Activated CD4-positive, alpha-beta T cell treated with anti-CD3 and anti-CD28 coated beads, Interleukin-2, amount 10 ng/mL, durations not matched to agents 24 days and 14 days (primary cell): ENCODE measurements at places on chromosomes 1 and 21.

DNA sequence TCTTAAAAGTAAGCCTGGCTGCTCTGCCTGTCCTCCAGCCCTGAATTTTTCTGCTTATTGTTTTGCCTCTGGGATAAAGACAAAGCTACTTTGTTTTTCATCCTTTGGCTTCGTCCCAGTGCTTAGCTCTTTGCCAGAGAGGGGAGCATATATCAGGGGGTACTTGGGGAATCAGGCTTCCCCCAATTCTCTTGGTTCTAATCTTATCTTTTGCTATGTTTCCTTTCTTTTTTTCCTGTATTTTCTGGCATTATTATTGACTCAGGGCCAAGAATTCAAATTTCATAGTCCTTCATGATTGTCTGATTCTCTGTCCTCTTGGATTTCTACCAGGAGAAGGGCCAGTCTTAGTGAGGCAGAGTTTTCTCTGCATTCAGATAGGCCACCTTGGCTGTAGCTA lies 51.2 kb downstream of the GIPC2 start:
- no peak for DNase-seq
- H3K4me1 ChIP-seq: no peaks in the 10 kb centered on the region
- peaks cover 19% of the 10 kb centered on the region for H3K27me3 ChIP-seq
- no peak overlapping the region for H3K27ac ChIP-seq
- no peaks in the 10 kb centered on the region for H3K36me3 ChIP-seq
- no peak overlapping the region for H3K4me3 ChIP-seq

DNA sequence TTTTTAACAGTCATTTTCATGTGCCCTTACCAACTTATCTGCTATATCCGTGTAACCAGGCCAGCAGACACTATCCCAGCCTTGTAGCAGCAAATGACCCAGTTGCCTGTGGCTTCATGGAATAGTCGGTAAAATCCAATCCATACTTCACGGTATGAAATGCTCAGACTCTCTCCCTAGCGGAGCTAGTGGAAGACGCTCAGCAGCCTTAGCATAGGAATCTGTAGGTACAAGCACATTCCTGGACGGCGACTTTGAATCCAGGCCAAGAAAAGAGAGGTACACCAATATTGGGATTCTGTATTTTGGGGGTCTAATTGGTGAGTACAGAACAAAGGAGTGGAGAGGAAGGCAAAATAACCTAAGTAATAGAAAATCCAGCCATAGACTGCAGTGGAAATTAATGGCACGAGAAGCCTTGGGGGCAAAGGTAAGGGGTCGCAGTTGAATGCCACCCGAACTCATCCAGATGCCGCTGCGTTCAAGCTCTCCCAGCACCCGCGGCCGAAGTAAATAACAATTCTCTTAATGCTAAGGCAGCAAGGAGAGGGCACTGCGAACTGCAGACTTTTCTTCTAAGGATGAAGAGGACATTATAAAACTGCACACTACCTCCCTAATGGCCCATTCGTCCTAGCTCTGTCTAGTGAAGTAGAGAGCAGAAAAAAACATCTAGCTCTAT lies 17.7 kb upstream of the TBX15 start:
- H3K4me1 ChIP-seq: peaks cover 11% of the 10 kb centered on the region
- no peak overlapping the region for H3K4me3 ChIP-seq
- peaks cover 8% of the 10 kb centered on the region for H3K36me3 ChIP-seq
- peak overlapping the region; percentile 61 for H3K27ac ChIP-seq

DNA sequence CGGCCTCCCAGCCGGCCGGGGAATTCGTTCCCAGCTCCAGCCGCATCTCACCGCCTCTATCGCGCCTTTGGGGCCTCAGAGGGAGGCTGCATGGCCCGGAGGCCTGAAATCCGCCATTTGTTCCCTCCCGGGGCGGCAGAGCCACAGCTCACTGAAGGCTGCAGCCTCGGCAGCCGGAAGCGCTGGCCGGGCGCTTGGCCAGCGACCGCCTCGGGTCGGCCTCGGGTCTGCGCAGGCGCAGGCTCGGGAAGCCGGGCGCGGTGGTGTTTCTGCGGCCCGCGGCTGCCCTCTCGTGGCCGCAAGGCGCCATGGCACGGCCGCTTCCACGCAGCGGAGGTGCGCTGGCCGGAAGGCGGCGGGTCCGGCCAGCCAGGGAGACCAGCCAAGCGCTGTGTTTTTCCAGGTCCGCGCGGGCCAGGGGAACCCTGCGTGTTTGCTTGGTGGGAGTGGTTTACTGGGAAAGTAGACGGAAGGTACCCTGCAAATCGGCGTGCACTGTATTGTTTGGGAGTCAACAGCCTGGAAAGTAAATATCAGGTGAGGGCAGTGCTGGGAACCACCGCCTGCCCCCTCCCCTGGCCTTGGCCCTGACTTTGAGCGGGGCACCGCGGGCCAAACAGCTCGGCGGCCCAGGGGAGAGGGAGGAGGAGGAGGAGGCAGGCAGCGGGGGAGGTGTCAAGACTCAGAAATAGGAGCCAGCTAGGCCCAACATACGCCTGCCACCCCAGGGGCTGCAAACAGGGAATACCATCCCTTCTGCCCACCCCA lies 52.7 kb upstream of the CD34 start:
- peak overlapping the region; percentile 84 for H3K4me3 ChIP-seq
- H3K36me3 ChIP-seq: no peaks in the 10 kb centered on the region
- peaks cover 42% of the 10 kb centered on the region for H3K27me3 ChIP-seq
- H3K27ac ChIP-seq: no peak overlapping the region
- H3K4me1 ChIP-seq: peaks cover 12% of the 10 kb centered on the region

DNA sequence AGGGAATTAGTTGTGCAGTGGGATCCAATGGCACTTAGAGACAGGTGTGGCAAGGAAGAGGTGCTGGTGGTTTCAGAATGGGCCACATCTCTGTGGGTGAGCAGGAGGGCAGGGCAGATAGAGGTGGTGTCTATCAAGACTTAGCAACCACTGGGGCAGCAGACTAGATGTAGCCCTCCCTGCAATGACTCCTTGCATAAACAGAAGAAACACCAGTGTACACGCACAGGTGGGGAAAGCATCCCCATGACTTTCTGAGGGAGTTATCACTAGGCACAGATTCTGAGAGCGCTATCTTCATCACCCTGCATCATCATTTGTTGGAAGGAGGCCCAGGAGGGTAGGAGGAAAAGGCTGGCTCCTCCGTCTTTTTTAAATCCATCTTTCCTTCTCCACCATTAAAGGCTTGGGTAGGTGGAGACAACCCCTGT lies 58.4 kb downstream of the PLXNA2 start:
- H3K4me3 ChIP-seq: no peak overlapping the region
- no peak overlapping the region for H3K27ac ChIP-seq
- peaks cover 8% of the 10 kb centered on the region for H3K4me1 ChIP-seq
- no peak for DNase-seq
- peaks cover 15% of the 10 kb centered on the region for H3K27me3 ChIP-seq

DNA sequence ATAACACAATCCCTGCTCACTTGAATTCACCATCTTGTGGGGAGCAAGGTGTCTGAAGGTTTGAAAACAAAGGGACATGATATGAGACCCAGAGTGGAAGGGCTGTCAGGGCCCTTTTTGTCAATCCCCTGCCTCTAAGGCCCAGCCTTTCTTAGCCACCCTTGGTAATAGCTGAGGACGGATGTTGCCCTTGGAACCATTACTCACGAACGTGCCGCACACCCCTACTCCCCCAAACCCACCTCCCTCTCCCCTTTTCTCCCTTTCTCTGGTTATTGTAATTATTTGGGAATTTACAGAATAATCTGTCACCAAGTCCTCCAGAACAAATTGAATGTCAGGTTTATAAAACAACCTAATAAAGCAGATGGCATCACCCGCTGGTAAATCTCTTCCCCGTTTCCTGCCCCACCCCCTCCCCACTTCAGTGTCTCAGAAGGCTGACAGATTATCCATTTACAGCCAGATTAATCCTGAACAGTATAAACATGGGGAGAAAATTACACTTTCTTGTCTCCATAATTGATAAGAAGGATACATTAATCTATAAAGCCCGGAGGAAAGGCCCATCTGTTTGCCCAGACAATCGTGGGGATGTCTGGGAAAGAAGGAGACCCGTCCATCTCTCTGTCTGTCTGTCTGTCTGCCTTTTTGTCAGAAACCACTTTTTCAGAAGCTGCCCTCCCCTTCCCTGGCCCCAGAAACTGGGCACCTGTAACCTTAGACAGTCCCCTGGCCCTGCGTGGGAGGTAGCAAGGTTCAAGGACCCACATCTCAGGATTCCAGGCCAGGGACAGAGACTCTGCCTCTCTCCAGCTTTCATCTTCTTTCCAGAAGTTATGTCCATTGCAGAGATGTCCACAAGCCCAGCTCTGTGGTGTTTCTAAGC lies 60.6 kb upstream of the CD34 start:
- DNase-seq: no peak
- H3K4me1 ChIP-seq: no peaks in the 10 kb centered on the region
- H3K36me3 ChIP-seq: no peaks in the 10 kb centered on the region

GRCh38 chr1:215651867-215652266 lies 84.8 kb downstream of the KCTD3 start:
- no peak overlapping the region for H3K27ac ChIP-seq
- no peak overlapping the region for H3K4me3 ChIP-seq
- no peaks in the 10 kb centered on the region for H3K36me3 ChIP-seq
- no peaks in the 10 kb centered on the region for H3K4me1 ChIP-seq
- no peaks in the 10 kb centered on the region for H3K27me3 ChIP-seq

- H3K27ac ChIP-seq: peak overlapping the region; percentile 65
- H3K36me3 ChIP-seq: peaks cover 41% of the 10 kb centered on the region
- no peak overlapping the region for H3K4me3 ChIP-seq
- H3K27me3 ChIP-seq: no peaks in the 10 kb centered on the region
- H3K4me1 ChIP-seq: peaks cover 46% of the 10 kb centered on the region
- DNase-seq: no peak
These were observed 17.4 kb downstream of the TNFRSF1B start for GRCh38 chr1:12184008-12184681.

GRCh38 chr1:217881607-217882332 lies 250.6 kb downstream of the SPATA17 start:
- no peak for DNase-seq
- no peak overlapping the region for H3K27ac ChIP-seq
- no peaks in the 10 kb centered on the region for H3K27me3 ChIP-seq
- no peak overlapping the region for H3K4me3 ChIP-seq

DNA sequence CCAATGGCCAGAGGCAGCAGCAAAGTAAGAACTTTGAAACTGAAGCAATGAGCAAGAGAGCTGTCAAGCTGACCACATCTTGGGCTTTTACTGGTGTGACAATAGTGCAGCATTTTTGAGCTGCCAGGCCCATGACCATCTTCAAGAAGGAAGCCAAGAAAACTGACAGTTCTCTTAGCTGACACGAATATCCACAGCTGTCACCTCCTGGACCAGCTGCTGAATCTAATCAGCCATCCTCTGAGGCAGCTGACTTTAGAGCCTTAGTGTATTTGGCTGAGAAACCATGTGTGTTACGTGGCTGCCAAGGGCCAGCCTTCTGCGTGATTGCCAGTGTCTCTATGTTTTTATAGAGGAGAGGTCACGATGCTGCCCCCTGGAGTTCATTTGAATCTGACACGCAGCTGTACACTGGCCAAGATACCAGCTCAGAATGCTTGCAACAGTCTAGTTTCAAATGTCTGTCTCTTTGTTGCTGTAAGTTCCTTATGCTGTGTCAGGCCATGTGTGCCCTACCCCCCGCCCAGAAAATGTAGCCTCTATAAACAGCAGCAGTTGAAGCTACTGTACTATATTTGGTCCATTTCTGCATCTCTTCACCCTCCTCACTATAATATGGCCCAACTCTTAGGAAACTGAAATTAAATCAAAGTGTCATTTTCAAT lies 39.7 kb downstream of the PALMD start:
- H3K27me3 ChIP-seq: peaks cover 8% of the 10 kb centered on the region
- H3K4me3 ChIP-seq: no peak overlapping the region
- peak; percentile 77 for DNase-seq
- no peaks in the 10 kb centered on the region for H3K36me3 ChIP-seq
- no peak overlapping the region for H3K27ac ChIP-seq
- H3K4me1 ChIP-seq: no peaks in the 10 kb centered on the region

DNA sequence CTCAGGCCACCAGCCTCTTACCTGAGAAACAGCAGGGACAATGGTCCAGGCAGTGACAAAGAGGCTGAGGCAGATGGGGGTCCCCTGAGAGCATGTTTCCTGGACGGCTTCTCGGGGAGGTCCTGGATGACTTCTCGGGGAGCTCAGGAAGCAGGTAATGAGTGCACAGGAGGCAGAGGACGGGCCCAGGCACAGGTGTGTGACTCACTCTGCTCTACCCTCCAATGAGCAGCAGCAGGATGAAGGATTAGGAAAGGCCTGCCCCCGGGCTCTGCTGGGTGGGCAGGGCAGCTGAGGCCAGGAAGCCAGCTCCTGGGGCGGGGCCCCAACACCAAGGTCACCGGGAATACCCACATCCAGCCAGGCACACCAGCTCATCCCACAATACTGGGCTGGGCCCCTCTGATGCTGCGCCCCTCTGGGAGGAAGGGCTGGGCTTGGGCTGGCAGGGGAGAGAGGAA lies 17.2 kb upstream of the PTAFR start:
- no peak overlapping the region for H3K27ac ChIP-seq
- peaks cover 9% of the 10 kb centered on the region for H3K27me3 ChIP-seq
- no peak overlapping the region for H3K4me3 ChIP-seq
- H3K36me3 ChIP-seq: peaks cover 26% of the 10 kb centered on the region
- H3K4me1 ChIP-seq: peaks cover 20% of the 10 kb centered on the region

GRCh38 chr1:40183055-40183710 lies 22.0 kb downstream of the RLF start:
- H3K27ac ChIP-seq: peak overlapping the region; percentile 10
- H3K4me3 ChIP-seq: no peak overlapping the region
- H3K36me3 ChIP-seq: peaks cover 27% of the 10 kb centered on the region

GRCh38 chr1:39538531-39539251 lies 37.9 kb downstream of the PABPC4 start:
- no peak overlapping the region for H3K4me3 ChIP-seq
- DNase-seq: no peak
- H3K36me3 ChIP-seq: peaks cover 19% of the 10 kb centered on the region
- peaks cover 2% of the 10 kb centered on the region for H3K4me1 ChIP-seq
- H3K27ac ChIP-seq: peak overlapping the region; percentile 36
- H3K27me3 ChIP-seq: no peaks in the 10 kb centered on the region

DNA sequence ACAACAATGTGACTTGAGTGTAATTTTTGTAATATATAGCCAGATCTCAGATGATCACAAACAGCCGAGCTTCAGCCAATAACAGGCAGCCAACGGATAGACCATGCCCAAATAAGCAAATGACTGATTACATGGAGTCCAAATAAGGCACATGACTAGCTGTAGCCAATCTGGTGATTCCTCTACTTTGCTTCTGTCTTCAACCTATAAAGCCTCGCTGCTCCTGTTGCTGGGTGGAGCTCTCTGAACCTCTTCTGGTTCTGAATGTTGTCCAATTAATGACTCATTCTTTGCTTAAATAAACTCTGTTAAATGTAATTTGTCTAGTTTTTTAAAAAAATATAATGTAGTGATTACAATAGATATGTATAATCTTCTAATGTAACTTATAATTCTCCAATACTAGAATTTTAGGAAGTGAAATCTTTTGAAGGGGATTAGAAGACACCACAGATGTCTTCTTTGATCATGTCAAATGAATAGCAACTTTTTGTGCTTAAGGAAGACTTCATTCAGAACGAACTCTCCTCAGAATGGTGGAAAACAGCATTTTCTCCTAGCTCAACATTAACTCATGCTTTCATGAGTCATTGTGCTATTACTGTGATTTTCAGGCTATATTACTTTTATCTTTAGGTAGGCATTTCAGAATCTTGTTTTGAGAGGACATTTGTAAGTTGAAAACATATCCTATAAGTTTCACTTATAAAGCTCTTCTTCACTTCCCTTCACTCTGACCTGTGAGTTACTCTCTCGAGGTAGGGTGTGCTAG lies 857.8 kb upstream of the B3GALT2 start:
- no peak for DNase-seq
- H3K27me3 ChIP-seq: no peaks in the 10 kb centered on the region
- peaks cover 1% of the 10 kb centered on the region for H3K36me3 ChIP-seq
- H3K4me3 ChIP-seq: no peak overlapping the region
- peaks cover 9% of the 10 kb centered on the region for H3K4me1 ChIP-seq

- H3K27ac ChIP-seq: peak overlapping the region; percentile 89
- H3K4me1 ChIP-seq: peaks cover 7% of the 10 kb centered on the region
- peak; percentile 94 for DNase-seq
These were observed 631 bp upstream of the SPATC1L start for GRCh38 chr21:46184625-46185555.
